ENCODE measurements at places on chromosomes 4 and X. TPM values are rescaled to one million over a fixed set of nuclear protein-coding genes. Genes with fewer than 3 reads are reported as not detected.
A peak's percentile ranks its signal among the peaks of the same experiment; 100 is the strongest.

- DNase-seq = peak; percentile 36
Measured at GRCh38 chr4:42280327-42281095, 116.8 kb upstream of the SHISA3 start.

Gene NCAPG
- total RNA-seq = 66.4 TPM

Gene HS3ST1
- total RNA-seq = 1.3 TPM

DNA sequence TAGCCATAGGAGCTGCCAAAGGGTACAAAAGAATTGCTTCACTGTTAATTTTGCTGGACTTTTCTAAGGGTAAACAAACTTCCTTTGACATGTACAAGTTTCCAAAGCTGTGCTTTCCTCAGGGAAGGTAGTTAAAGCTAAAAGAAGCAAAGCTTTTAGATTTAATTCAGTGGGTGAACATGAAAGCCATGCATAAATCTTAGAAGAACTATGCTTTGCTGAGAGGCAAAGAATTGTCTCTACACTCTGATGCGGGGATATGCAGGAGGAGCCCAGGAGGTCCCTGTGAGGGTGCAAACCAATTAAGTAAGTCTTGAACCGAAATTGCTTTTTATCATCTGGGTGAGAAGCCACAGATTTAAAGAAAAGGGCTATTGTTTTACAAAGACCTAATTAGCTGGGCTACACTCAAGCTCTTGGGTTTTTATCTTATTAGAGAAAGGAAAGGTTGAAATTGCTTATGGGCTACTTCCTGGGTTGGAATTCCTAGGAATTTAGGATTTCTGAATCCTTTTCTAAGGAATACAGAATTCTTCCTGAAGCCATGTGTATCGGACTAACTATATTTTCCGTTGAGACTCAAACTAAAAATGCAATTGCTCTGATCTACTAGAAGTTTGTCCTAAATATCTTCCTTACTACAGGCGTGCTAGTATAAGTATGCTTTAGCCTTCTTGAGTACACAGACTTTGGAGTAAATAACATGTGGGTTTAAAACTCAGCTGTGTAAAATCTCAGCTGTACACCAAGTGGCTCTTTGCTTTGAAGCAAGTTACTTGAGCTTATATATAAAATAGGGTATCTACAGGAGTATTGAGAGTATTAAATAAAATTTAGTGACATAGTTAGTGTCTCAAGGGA lies 188.4 kb upstream of the ANK2 start:
- DNase-seq = no peak

DNA sequence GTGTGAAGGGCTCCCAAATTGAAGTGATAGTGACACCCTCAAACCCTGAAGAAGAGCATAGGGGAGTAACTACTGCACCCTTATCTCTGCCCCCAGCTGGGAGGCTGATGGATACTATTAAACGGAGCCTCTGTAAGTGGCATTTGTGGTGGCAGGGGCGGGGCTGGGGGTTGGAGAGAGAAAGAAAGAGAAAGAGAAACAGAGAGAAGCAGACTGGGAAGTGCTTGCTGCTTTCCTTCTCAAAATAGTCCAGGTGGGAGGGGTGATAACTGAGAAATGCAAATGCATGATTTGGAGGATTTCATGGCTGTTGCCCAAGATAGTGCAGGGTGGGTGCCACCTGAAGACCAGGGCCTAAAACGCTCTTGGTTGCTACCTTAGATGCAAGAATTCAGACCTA lies 253.5 kb upstream of the GATB start:
- DNase-seq = no peak

Gene FAM241A
- 9.1 TPM for total RNA-seq

DNA sequence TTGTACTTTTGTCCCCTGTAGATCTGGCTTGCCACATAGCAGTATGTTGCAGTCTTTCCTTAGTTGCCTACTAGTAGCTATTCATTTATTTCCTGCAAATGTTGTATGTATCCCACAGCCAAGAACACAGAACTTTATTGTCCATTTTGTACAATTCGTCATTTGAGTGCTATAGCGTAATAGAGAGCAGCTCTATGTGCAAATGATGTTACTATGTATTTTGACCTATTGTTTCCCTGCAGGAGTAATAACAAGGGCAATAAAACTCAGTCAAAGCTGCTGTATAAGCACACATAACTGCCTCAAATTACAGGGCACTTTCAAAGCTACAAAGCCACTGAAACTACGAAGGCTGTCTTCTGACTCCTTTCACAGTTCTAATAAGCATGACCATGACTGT lies 48.1 kb downstream of the NRK start:
- DNase-seq = no peak

Gene TLR6
- total RNA-seq = 1.7 TPM

Gene CUL4B
- total RNA-seq = 90.0 TPM

Gene TEX13B
- not detected for total RNA-seq

Gene MAGEA11
- not detected for total RNA-seq

- no peak for DNase-seq
Measured at GRCh38 chrX:42535233-42535632, 242.7 kb downstream of the PPP1R2C start.

- DNase-seq = no peak
Measured at GRCh38 chr4:150325872-150326271, 247.6 kb downstream of the DCLK2 start.

DNA sequence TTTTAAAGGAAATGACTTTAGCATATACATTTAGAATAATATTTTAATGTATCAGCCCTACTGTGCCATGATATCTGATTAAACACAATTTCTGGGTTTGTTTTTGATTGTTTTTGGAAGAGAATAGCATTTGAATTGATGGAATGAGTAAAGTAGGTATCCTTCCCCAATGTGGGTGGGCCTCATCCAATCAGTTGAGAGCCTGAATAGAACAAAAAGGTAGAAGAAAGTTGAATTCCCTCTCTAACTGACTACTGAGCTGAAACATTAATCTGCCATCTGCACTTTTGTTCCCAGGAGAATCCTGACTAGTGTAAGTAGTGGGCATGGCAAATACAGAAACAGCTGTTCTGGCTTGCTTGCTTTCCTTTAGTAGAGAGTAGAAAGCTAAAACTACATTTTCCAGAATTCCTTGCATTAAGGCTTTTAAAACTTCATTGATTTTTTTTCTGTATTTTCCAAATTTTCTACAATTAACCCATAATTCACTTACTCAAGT lies 9.7 kb upstream of the SEC24D start:
- no peak for DNase-seq

GRCh38 chr4:88007304-88008121 lies at the start of gene PKD2:
Gene PKD2, plus strand, starts transcription at chr4:88007635. Its CDS starts 99 bp downstream, at chr4:88007734.
- DNase-seq = peak; percentile 73

GRCh38 chr4:144363890-144364289 lies 223.4 kb upstream of the GYPA start:
- DNase-seq = no peak

Gene DKK2
- total RNA-seq = 0.24 TPM

Gene MAGEA4
- not detected for total RNA-seq

Gene MAGEA6
- total RNA-seq = not detected

Gene CENPE
- total RNA-seq = 50.8 TPM

Gene RRH
- total RNA-seq = not detected

DNA sequence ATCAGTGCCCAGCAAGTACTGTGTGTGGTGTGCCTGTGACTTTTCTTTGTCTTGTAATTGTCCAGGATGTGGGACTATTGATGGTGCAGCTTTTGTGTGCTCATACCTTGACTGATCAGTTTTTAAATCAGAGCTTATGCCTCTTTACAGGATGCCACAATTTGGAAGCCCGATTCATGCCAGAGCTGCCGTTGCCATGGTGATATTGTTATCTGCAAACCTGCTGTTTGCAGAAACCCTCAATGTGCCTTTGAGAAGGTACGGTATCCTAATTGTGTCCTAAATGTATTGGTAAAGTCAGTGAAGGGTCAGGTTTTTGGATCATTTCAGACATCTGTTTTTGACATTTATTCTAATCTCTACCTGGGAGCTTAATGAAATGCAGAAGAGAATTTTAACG lies 180.2 kb downstream of the FRAS1 start:
- no peak for DNase-seq

Gene UNC5C
- 0.44 TPM for total RNA-seq

- DNase-seq = no peak
Measured at GRCh38 chrX:39249999-39250398, 448.7 kb downstream of the MID1IP1 start.

- peak; percentile 1 for DNase-seq
Measured at GRCh38 chrX:80812176-80812575, 2.5 kb upstream of the BRWD3 start.

Gene ANXA10
- total RNA-seq = not detected

DNA sequence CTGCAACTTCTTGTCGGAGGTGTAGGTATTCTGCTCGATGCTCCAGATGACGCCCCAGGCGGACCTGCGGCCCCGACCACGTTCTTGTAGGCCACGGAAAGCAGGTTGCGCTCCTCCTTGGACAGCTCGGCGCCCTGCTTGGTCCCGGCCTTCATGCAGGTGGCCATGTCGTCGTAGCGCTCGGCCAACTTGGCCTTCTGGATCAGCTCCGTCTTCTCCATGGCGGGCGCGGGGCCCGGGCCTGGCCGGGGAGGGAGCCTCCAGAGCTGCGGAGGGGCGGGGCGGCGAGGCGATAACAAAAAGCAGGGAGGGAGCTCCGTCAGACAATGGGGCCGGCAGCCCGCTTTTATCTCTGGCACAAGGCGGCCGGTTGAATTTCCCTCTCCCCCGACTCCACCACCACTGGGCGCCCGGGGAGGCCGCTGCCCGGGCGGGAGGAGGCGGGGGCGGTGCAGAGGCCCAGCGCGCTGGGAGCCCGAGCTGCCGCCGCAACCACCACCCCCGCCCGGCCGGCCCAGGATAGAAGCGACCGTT lies 28.3 kb upstream of the DRP2 start:
- DNase-seq = peak; percentile 29

- no peak for DNase-seq
Measured at GRCh38 chr4:128957459-128957858, 135.9 kb downstream of the SCLT1 start.

Gene PASD1
- total RNA-seq = not detected

- DNase-seq = no peak
Measured at GRCh38 chr4:152903658-152904057, 32.5 kb upstream of the FHDC1 start.

Gene SYTL5
- not detected for total RNA-seq

Gene GAGE13
- total RNA-seq = not detected

Gene F8A3
- 9.7 TPM for total RNA-seq

Gene SLC49A3
- total RNA-seq = 11.5 TPM

GRCh38 chr4:147707892-147708672 lies 23.8 kb upstream of the ARHGAP10 start:
- DNase-seq = peak; percentile 66

- no peak for DNase-seq
Measured at GRCh38 chrX:18075603-18076002, 145.1 kb downstream of the BEND2 start.

DNA sequence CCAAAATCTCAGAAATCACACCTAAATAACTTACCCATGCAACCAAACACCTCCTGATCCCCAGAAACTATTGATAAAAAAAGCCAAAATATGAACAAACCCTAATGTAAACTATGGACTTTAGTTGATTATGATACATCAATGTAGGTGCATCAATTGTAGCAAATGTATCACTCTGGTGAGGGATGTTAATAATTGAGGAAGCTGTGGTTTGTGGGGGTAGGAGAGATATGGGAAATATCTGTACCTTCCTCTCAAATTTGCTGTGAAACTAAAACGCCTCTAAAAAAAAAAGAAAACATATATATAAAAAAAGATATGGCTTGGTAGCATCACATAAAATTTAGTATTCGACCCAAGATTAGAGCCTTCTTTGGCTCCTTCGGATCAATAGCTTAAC lies 144.3 kb upstream of the CPEB2 start:
- DNase-seq = no peak
